ENCODE measurements at places on chromosomes 2 and 18.

GRCh38 chr2:17303054-17303453 is 215.2 kb downstream of the RAD51AP2 start:
- DNase-seq = no peak

GRCh38 chr2:172247203-172247602 is 144.5 kb upstream of the DLX2 start:
- no peak for DNase-seq

DNA sequence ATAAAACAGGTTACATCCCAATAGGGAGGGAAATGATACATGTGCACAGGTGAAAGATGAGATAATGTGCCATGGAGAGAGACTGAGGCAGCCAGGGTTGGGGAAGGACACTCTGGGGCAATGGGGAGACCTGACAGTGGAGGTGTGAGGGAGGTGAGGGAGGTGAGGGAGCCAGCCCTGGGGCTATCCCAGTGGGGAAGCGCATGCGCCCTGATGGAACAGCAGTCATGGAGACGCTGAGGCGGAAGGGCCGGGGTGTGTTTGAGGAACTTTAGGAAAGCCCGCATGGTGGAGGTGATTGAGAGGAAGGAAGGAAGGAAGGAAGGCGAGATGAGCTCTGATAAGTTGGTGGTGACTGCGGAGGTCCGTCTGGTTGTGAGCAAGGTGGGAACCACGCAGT is 66.5 kb downstream of the CABLES1 start:
- no peak for DNase-seq

- DNase-seq = no peak
Observed at GRCh38 chr2:18703555-18703954, 114.2 kb upstream of the NT5C1B start.

DNA sequence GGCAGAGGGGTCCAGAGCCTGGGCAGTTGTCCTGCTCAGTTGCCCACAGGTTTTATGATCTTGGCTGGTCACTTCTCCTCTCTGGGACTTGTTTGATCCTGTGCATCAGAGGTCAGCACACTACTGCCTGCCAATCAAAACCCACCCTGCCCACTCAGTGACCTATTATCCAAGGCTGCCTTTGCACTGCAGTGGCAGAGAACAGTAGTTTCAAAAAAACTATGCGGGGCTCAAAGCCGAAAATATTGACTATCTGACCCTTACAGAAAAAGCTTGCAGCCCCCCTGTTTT is 218.2 kb downstream of the CYP26B1 start:
- DNase-seq = no peak

DNA sequence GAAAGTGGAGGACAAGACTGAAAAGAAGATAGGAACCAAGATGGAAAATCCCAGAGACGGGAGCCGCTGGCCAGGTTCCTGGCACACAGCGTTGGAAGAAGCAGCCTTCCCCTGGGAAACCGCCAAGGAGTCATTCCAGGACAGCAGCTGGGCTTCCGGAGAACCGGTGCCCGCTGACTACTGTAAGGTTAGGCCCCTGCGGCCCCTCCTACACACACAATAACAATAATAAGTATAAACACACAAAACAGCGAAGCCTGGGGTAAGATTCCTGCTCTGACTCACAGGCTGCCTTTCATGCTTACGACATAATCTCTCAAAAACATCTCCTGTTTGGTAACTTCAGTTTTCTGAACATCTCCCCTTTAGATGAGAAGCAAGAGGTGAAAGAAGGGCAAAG is 28.1 kb upstream of the MYCN start:
- DNase-seq = no peak

GRCh38 chr2:113692698-113693428 is 63.6 kb downstream of the SLC35F5 start:
- no peak for DNase-seq

- no peak for DNase-seq
Observed at GRCh38 chr2:224716201-224716600, at the start of gene CCDC195. CCDC195 (minus strand) TSS chr2:224716365; CDS start chr2:224716365, 0 bp downstream.

DNA sequence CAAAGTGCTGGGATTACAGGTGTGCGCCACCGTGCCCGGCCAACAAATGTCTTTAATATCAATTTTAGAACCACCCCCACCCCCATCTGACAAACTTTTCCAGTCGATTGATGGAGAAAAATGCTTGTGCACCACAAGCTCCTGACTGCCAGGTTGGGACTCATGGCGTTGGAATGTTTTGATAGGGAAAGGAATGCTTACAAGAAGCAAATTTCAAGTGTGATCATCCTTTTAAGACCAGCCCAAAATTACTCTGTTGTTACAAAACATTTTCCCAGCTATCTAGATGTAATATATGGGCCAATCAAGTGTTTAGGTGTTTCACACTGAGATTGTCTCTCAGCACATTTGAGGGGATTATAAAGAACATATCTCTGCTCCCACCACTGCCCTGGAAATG is 45.2 kb downstream of the UBXN4 start:
- no peak for DNase-seq

GRCh38 chr2:217609952-217610351 is 392.8 kb downstream of the TNS1 start:
- no peak for DNase-seq

GRCh38 chr18:7755753-7756475 is 188.8 kb downstream of the PTPRM start:
- no peak for DNase-seq

- DNase-seq = no peak
Observed at GRCh38 chr2:64081046-64081445, 61.8 kb upstream of the VPS54 start.

GRCh38 chr2:221216636-221217035 is 355.5 kb downstream of the EPHA4 start:
- no peak for DNase-seq

DNA sequence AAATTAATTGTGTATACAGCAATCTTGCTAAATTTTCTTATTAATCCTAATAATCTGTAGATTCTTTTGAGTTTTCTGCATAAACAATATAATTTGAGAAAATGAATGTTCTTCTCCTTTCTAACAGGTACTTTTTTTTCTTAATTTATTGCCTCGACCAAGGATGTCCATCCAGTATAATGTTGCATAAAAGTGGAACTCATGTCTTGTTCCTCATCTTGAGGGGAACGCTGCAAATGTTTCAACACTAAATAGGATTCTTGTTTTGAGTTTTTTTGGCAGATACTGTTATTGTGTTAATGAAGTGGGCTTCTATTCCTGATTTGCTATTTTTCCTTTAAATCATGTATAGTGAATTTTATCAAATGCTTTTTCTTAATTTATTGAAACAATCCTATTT is 244.4 kb upstream of the REV1 start:
- no peak for DNase-seq

DNA sequence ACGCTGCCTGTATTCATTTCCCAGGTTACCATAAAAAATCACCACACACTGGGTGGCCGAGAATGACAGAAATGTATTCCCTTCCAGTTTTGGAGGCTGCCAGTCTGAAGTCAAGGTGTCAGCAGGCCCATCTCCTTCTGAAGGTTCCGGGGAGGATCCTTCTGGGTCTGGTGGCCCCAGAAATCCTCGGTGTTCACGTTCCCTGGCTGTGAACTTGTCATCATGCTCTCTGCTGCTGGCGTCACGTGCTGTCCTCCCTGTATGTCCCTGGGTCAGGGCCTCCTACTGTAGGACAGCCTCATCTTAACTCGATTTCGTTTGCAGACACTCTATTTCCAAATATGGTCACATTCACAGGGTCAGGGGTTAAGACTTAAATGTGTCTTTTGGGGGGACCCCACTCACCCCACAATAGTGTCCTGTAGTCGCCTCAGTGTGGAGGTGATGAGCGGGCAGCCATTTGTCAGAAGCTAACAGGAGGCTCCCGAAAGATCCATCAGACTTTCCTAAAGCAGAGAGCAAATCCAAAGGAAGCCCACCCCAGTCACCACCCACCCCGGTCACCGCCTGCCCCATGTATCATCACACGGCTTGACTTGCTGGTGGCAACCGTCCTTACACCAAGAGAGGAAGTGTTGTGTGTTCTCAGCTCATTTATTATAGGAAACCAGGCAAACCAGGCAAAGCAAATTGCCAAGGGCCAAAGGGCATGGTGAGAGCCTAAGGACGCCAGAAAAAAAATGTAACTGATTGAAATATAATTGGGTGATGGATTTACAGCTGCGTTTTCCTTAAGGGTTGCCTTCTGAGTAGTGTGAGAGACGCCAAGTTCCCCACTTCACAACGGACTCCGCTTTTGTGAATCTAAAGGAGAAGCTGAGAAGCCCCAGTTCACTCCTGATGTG is 148.8 kb upstream of the ZNF236 start:
- DNase-seq = no peak

DNA sequence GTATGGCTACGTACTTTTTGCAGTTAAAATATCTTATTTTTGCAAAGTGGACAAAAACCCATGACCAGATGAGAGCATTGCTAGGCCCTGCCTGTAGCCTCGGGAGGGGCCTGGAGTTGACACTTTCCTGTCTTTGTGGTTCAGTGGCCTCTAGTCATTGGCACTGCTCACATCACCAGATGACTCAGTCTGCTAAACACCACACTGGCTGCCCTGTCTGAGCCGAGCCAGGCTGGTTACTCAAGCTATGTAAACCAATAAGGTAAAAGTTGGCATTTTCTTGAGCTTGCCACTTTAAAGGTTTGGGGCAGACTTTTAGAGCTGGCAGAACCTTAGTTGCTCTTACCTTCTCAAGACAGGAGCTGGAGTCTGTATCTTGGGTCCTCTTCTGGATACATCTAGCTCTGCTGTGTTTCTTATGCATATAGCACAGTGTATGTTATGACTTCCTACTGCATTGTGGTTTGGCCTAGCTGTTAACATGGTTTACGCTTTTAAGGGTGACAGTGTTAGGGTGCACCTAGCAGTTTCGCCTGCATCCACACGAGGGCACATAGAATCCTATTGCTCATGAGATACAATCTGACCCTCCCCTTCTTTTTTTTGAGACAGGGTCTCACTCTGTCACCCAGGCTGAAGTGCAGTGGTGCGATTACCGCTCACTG is 76.4 kb downstream of the AP1S3 start:
- no peak for DNase-seq

DNA sequence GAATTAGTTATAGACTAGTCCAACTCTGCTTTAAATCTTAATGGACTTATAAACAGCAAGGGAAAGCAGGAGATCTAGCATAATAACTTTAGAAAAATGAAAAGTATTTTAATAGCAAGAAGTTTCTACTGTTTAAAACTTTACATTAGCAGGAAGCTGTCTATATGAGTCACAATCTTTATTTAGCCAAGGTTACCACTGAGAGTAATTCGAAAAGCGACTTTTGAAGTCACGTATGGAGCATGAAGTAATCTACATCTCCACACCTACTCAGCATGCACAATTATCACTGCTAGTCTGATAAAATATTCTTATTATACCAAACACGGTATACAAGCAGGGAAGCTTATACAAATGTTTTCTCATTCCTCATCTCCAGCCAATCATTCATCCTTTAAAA is 515.4 kb upstream of the SOX11 start:
- no peak for DNase-seq

DNA sequence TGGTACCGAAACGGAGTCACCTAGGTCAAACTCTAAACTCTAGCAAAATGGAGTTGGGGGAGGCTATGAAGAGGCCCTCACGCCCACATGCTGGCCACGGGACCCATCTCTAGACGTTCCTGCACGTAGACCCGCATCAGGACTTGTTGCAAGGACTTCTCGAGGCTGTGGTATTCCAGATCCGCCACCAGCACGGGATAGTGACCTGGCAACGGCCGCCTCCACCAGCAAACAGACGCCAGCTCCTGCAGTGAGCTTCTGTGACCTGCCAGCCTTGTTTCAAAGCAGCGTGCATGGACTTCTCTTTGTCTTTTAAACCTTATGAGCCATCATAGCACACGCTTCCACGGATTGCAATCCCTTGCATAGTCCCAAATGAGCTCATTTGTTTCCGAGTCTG is 40.3 kb upstream of the RALBP1 start:
- no peak for DNase-seq

DNA sequence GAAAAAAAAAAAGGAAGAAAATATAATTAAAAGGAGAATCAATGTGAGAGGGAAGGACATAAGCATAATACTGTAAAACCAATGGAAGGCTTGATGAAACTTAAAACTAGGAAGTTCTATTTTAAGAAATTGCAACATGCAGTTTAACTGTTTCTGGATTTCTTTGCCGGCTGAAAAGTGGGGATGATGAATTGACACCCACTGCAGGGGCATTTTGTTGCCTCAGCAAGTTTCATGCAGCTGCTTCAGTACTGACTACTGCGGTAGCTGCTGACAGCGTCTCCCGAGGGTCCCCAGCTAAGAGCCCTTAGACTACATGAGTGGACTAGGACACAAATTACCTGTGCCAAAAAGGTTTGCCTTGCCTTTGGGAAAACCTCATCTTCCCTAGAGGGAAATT is 69.2 kb downstream of the B3GNT2 start:
- DNase-seq = no peak

DNA sequence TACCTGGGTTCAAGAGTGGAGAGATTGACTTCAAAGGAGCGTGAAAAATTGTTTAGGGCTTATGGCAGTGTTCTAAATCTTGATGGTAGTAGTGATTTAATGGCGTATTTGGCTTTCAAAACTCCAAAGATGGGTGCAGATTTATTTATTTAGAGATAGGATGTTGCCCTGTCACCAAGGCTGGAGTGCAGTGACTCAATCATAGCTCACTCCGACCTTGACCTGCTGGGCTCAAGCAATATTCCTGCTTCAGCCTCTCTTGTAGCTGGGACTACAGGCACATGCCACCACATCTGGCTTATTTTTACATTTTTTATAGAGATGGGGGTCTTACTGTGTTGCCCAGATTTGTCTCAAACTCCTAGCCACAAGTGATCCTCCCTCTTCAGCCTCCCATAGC is 52.5 kb downstream of the FAM117B start:
- no peak for DNase-seq

DNA sequence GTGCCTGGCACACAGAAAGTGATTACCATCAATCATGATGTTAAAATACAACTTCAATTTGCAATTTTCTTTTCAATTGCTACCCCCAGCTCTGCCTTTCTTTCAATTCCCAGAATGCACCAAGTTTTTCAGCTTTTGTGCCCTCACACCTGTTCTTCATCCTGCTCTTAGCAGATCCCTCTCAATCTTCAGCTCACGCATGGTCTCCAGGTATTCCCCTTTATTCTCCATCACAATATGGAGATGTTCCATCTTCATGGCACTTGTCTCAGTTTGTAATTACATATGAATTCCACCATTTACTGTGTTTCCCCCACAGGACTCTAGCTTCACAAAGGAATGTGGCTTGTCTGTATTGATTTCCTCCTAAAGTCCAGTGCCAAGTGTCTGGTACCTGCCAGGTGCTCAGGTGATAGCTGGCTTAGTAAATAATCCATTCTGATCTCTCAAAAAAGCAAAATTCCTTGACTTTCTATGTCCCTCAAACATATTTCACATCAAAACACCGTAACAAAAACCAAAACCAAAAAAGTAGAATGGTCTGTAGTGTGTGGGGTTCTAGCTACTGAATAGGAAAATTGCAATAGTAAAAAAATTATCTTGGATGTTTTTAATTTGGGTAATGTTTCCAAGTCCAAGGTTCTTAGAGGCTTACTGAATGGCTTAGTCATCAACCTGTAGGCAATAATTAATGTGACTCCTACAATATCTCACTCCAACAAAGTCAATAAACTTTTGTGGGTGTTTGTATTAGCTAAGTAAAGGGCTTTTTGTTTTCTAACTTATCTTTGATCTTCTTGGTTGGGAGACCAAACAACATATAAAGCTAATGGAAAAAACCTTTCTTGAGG is 2.9 kb upstream of the INSIG2 start:
- no peak for DNase-seq

Data from 8988T (cell line).